Mesenteric fat pad (tissue), 1 donor: ENCODE measurements at places on chromosomes 7 and 10. TPM values are rescaled to one million over a fixed set of nuclear protein-coding genes. Genes with fewer than 3 reads are reported as not detected.

The CNNM1 gene
- 0.61 TPM for total RNA-seq

The PRSS37 gene
- total RNA-seq = not detected

The ZNF316 gene
- total RNA-seq = 27.7 TPM

The EBF3 gene
- 28.6 TPM for total RNA-seq

The UNCX gene
- not detected for total RNA-seq
